ENCODE measurements at places on chromosomes 4 and X. TPM values are rescaled to one million over a fixed set of nuclear protein-coding genes. Genes with fewer than 3 reads are reported as not detected.

GRCh38 chr4:74451214-74451661 lies 6.3 kb downstream of the AREG start:
- no peak for DNase-seq

GRCh38 chr4:124915073-124915472 lies 202.5 kb upstream of the ANKRD50 start:
- no peak for DNase-seq

The PTPN13 gene
- 119 TPM for polyA plus RNA-seq

GRCh38 chrX:9857575-9858474 lies 71.6 kb downstream of the SHROOM2 start:
- no peak for DNase-seq

- DNase-seq = no peak
These were observed 1.1 kb downstream of the FBXW7 start for GRCh38 chr4:152534541-152535359.

Data from left renal pelvis (tissue), 4 donors.